Right atrium auricular region (tissue), 2 donors: ENCODE measurements at places on chromosomes 6 and 20. TPM values are rescaled to one million over a fixed set of nuclear protein-coding genes. Genes with fewer than 3 reads are reported as not detected.

BHLHE23 gene
- total RNA-seq, result not detected

VPS52 gene
- total RNA-seq, result 19.0 TPM

IGF2R gene
- total RNA-seq, result 48.9 TPM

SAMD10 gene
- 3.1 TPM for total RNA-seq

- H3K27me3 ChIP-seq, result no peaks in the 10 kb centered on the region
- no peaks in the 10 kb centered on the region for H3K36me3 ChIP-seq
- no peak overlapping the region for H3K27ac ChIP-seq
- H3K4me3 ChIP-seq, result no peak overlapping the region
- H3K4me1 ChIP-seq, result no peaks in the 10 kb centered on the region
Observed at GRCh38 chr6:40192516-40192915, 258.3 kb upstream of the MOCS1 start.

GRCh38 chr6:157469378-157469777 lies 88.4 kb downstream of the ZDHHC14 start:
- no peaks in the 10 kb centered on the region for H3K4me1 ChIP-seq
- no peak overlapping the region for H3K27ac ChIP-seq
- no peak overlapping the region for H3K4me3 ChIP-seq

- H3K36me3 ChIP-seq, result peaks cover 10% of the 10 kb centered on the region
- no peak for DNase-seq
- no peaks in the 10 kb centered on the region for H3K4me1 ChIP-seq
Observed at GRCh38 chr20:63955281-63955826, 862 bp downstream of the UCKL1 start.

DNA sequence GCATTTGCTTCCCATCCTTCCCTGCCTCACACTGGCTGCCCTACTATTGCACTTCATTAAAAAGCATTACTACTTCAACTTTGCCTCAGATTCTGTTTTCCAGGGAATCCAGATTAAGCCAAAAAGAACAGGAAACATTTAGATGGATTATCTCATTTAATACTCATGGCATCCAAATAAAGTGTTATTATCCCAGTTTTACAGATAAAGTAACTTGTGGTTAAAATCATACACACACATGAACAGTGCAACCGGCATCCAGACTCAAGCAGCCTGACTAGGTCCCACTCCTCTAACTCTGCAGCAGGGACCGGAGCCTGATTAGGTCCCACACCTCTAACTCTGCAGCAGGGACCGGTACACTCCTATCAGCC lies 72.3 kb downstream of the GPR6 start:
- H3K4me1 ChIP-seq, result no peaks in the 10 kb centered on the region
- no peak for DNase-seq
- H3K27ac ChIP-seq, result no peak overlapping the region
- no peak overlapping the region for H3K4me3 ChIP-seq
- no peaks in the 10 kb centered on the region for H3K36me3 ChIP-seq

- DNase-seq, result no peak
- no peaks in the 10 kb centered on the region for H3K4me1 ChIP-seq
- no peak overlapping the region for H3K27ac ChIP-seq
- H3K4me3 ChIP-seq, result no peak overlapping the region
Observed at GRCh38 chr6:4891141-4891540, 112.7 kb downstream of the RPP40 start.

GRCh38 chr6:32692019-32692418 lies 25.6 kb upstream of the HLA-DQB1 start:
- DNase-seq, result no peak
- no peak overlapping the region for H3K4me3 ChIP-seq
- H3K4me1 ChIP-seq, result no peaks in the 10 kb centered on the region
- no peak overlapping the region for H3K27ac ChIP-seq
- no peaks in the 10 kb centered on the region for H3K27me3 ChIP-seq

DNA sequence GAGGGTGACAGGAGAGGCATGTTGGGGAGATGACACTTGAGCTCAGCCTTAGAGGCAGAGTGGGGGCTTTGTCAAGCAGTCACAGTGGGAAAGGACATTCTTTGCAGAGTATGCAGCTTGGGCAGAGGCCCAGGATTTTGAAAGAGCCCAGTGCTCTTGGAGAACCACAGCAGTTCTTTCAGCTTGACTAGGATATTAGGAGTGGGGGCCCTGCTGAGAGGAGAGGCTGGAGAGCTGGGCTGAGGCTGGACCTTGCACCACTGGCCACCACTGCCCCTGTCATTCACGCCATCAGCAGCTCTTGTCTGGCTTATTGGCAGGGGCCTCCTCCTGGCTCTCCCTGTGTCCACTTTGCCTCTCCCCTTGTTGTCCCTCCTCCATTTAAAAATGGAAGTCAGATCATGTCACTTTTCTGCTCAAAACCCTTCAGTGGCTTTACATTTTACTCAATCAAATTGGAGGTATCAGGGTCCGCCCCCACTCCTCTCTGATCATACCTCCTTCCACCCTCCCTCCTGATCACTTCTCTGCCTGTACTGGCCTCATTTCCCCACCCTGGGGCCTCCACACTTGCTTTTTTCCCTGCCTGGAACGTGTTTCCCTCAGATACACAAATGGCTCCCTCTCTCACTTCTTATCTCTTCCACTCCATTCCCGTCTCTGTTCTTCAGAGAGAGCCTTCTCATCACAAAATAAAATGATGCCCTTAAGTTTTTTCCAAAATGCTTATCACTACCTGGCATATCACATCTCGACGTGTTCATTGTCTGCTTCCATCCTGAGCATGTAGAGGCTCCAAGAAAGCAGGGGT lies 10.5 kb downstream of the MANBAL start:
- peak overlapping the region; percentile 8 for H3K27ac ChIP-seq
- H3K4me3 ChIP-seq, result no peak overlapping the region

DNA sequence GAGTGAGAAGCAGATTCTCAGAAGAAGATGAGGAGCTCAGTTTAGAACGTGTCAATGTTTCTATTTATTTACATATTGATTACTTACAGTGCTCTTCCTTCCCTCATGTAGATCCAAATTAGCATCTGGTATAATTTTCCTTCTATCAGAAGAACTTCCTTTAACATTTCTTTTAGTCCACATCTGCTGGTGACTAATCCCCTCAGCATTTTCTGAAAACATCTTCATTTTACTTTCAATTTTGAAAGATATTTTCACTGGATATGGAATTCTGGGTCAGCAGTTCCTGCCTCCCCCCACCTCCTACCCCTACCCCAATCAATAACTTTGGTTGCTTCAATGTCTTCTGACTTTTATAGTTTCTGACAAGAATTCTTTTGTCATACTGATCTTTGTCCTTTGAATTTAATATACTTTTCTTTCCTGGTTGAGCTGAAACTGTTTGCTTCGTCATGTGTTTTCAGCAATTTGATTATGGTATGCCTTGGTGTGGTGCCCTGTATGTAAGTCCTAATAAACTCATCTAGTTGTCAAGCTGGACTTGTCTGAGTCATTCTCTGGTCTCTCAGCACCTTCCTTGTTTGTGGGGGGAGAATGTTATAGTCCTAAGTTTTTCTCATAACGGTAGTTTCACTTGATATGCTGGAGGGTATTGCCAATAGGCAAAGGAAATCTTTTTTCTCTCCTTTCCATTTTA lies 57.0 kb downstream of the SMPDL3A start:
- no peaks in the 10 kb centered on the region for H3K27me3 ChIP-seq
- no peak overlapping the region for H3K4me3 ChIP-seq
- no peak overlapping the region for H3K27ac ChIP-seq
- H3K36me3 ChIP-seq, result no peaks in the 10 kb centered on the region

GRCh38 chr20:3976511-3976910 lies 38.8 kb downstream of the RNF24 start:
- no peak for DNase-seq
- H3K4me1 ChIP-seq, result no peaks in the 10 kb centered on the region
- H3K27ac ChIP-seq, result no peak overlapping the region
- H3K36me3 ChIP-seq, result no peaks in the 10 kb centered on the region

- H3K36me3 ChIP-seq, result peaks cover 10% of the 10 kb centered on the region
- no peak for DNase-seq
- H3K4me3 ChIP-seq, result no peak overlapping the region
- H3K27ac ChIP-seq, result no peak overlapping the region
- no peaks in the 10 kb centered on the region for H3K4me1 ChIP-seq
- no peaks in the 10 kb centered on the region for H3K27me3 ChIP-seq
Observed at GRCh38 chr20:5973172-5973571, 22.7 kb downstream of the MCM8 start.

DNA sequence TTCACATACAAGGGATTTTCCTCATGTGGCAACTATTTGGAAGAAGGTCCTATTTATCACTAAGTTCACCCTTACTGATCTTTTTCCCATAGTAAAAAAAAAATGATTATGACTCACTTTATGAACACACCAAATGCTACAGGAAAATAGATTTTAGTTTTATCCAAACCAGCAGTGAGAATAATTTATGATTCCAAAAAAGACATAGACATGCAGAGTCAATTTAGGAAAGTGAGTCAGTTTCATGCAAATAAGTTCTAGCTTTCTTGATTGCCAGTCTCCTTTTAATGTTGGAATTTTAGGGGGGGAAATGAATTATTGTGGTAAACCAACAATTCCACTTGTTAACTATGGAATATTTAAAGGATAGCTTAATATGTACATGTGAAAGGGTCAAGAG lies 64.0 kb upstream of the RNF146 start:
- no peak for DNase-seq
- no peaks in the 10 kb centered on the region for H3K27me3 ChIP-seq
- no peaks in the 10 kb centered on the region for H3K36me3 ChIP-seq
- no peaks in the 10 kb centered on the region for H3K4me1 ChIP-seq
- no peak overlapping the region for H3K4me3 ChIP-seq

DNA sequence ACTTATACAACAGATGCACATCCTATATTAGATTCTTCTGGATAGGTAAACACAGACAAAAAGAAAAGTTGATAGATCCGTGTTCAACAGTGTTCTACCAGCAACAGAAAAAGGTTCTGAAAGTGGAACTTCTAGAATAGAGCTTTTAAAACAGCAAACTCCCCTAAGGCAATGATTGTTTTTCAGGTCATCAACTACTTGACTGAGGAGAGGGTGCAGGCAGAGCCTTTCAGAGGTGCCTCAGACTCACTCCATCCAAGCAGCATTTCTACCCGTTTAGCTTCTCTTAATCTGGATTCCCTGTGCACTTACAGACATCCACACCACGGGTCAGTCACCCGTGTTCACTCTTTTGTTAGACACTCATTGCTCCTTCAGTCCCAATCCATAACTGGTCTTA lies 28.9 kb downstream of the FYN start:
- H3K4me3 ChIP-seq, result no peak overlapping the region
- H3K27ac ChIP-seq, result no peak overlapping the region
- H3K27me3 ChIP-seq, result no peaks in the 10 kb centered on the region
- peaks cover 89% of the 10 kb centered on the region for H3K4me1 ChIP-seq
- H3K36me3 ChIP-seq, result no peaks in the 10 kb centered on the region

DNA sequence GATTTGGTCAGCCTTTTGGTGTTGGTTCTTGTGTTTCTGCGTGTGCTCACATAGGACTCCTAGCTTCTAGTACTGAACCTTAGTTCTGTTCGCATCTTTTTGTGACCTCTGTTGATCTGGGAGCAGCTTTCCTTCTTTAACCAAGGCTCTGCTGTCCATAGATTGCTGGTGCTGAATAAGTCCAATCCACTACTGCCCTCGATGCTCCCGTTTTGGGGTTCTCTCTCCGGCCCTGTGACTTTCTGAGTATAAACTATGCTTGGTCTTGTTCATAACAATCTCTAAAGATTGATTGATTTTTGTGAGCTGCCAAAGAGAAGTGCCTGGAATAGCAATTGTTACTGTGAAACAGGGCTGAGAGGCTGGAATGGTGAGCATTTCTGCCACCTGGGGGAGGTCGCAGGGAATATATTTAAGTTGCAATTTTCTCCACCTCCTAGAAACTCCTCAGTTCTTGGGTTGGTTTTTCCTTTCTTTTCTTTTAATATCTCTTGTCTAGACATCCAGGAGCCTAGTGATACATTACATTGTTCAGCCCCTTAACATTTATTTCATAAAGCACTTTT lies 422.9 kb upstream of the CHD6 start:
- H3K27me3 ChIP-seq, result no peaks in the 10 kb centered on the region
- H3K27ac ChIP-seq, result no peak overlapping the region
- no peaks in the 10 kb centered on the region for H3K36me3 ChIP-seq

DNA sequence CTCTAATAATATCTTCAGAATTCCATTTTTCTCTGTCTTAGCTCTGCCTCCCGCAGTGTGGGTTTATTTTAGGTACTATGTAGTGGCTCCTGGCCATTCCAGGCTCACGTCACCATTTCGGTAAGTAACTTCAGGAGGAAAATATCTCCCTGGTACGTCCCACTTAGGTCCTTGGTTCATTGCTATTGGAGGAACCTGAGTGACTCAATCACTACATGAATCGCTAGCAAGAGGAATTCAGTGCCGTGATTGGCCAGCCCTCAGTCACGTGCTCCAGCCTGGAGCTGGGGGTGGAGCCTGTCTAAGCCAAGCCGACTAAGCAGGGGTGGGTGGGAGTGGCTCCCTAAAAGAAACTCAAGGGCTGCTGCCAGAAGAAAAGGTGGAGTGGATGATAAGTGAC lies 67.3 kb upstream of the E2F3 start:
- peaks cover 5% of the 10 kb centered on the region for H3K4me1 ChIP-seq
- H3K27ac ChIP-seq, result peak overlapping the region; percentile 21
- H3K4me3 ChIP-seq, result peak overlapping the region; percentile 21
- H3K36me3 ChIP-seq, result no peaks in the 10 kb centered on the region
- no peaks in the 10 kb centered on the region for H3K27me3 ChIP-seq

DNA sequence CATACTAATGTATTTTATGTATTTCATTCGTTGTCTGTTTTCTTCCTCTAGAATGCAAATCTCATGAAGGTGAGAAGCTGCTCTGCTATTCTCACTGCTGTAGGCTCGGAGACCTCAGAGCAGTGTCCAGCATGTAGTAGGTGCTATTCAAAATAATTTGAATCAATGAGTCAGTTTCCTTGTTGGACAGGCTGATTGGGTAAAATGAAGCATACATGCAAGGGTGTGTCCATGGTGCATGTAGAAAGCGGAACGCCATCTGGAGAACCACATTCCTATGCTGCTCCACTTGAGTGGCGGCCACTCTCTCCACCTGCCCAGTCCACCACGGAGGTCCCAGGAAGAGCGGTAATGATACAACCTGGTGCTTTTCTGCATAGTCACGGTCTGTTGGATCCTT lies 412.1 kb downstream of the QKI start:
- no peak overlapping the region for H3K27ac ChIP-seq
- H3K27me3 ChIP-seq, result no peaks in the 10 kb centered on the region
- peaks cover 3% of the 10 kb centered on the region for H3K4me1 ChIP-seq
- no peaks in the 10 kb centered on the region for H3K36me3 ChIP-seq
- DNase-seq, result no peak
- no peak overlapping the region for H3K4me3 ChIP-seq

DNA sequence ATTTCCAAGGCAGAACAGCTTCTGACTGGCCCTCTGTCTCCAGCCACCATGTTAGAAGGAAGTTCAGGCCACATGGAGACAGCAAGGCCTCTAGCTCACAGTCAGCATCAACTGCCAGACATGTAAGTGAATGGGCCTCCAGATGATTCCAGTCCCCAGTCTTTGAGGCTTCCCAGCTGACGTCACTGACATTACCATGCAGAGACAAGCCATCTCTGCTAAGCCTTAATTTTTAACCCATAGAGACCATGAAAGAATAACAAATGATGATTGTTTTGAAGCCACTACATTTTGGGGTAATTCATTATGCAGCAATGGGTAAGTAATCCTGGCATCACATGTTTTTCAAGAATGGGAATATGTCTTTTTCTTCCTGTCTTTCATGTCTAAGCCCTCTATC lies 11.3 kb upstream of the DEFB129 start:
- no peak overlapping the region for H3K4me3 ChIP-seq
- H3K27me3 ChIP-seq, result no peaks in the 10 kb centered on the region
